Activated CD8-positive, alpha-beta memory T cell treated with anti-CD3 and anti-CD28 coated beads for 1 hour (primary cell): ENCODE measurements at places on chromosomes 3 and 15.

DNA sequence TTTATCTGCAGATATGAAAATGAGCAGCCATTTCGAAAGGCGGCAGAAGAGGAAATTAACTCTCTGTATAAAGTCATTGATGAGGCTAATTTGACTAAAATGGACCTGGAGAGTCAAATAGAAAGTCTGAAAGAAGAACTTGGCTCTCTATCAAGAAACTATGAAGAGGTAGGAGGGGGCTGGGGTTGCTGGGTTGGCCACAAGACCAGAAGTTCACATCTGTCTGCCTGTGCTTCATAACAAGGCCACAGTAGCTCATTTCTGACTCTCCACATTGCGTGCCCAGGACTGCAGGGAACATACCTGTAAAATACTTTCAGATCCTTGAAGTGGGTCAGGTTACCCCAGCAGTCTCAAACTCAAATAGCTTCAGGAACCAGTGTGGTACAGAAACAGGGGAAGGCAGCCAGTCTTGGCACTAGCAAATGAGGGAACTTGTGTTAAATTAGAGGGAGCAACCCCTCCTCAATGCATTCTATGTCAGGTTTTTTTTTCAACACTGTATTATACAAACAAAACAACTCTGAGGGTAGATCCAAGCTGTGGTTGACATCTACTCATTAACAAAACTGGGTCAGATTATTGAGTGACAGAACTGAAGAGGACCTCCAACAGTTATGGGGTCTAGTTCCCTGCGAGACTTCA, 48.7 kb downstream of the BFSP2 start:
- DNase-seq = no peak

DNA sequence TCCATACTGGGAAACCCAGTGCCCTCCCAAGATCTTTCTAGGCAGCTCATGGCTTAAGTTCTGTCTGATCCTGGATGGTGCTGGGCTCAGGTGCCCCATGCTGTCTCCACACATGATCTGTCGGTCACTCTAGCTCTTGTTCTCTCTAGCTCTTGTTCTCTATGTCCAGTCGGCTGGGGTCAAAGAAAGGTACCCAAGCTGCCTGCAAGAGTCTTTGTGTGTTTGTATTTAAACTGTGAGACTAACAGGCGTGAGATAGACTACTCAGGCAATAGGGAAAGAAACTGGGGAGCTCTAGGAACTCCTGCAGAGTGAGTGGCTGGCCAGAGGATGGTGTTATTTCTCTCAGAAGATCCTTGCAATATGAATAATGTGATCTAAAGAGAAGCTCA, 40.2 kb downstream of the GPR156 start:
- no peak for DNase-seq

GRCh38 chr15:32060706-32061105, 30.4 kb downstream of the CHRNA7 start:
- DNase-seq = no peak

DNA sequence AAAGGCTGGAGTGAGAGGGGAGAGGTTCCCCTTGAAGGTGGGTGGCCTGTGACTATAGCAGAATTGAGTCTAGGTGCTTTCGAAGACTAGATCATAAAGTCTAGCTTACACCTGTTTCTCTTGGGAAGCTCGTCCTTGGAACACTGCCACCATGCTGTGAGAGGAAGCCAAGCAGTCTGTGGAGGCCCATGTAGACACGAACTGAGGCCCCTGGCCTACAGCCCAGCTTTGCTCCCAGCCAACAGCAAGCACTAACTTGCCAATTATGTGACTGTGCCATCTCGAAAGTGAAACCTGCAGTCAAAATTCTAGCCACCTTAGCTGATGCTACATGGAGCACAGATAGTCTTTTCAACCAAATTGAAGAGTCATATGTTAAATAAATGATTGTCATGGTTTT, 190.5 kb upstream of the NECTIN3 start:
- DNase-seq = no peak
